ENCODE measurements at places on chromosomes 13 and 19.

- no peak for DNase-seq
Observed at GRCh38 chr13:26695891-26696311, 64.7 kb downstream of the GPR12 start.

DNA sequence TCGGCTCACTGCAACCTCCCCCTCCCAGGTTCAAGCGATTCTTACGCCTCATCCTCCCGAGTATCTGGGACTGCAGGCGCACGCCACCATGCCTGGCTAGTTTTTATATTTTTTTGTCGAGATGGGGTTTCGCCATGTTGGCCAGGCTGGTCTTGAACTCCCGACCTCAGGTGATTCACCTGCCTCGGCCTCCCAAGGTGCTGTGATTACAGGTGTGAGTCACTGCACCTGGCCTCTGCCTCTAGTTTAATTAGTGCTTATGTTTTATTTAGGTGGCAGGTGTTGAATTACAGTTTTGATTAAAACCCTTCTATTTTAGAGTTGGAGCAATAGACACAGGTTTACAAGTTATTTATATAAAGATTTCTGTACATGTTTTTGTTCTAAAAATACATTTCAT is 42.8 kb downstream of the ATP11A start:
- no peak for DNase-seq

DNA sequence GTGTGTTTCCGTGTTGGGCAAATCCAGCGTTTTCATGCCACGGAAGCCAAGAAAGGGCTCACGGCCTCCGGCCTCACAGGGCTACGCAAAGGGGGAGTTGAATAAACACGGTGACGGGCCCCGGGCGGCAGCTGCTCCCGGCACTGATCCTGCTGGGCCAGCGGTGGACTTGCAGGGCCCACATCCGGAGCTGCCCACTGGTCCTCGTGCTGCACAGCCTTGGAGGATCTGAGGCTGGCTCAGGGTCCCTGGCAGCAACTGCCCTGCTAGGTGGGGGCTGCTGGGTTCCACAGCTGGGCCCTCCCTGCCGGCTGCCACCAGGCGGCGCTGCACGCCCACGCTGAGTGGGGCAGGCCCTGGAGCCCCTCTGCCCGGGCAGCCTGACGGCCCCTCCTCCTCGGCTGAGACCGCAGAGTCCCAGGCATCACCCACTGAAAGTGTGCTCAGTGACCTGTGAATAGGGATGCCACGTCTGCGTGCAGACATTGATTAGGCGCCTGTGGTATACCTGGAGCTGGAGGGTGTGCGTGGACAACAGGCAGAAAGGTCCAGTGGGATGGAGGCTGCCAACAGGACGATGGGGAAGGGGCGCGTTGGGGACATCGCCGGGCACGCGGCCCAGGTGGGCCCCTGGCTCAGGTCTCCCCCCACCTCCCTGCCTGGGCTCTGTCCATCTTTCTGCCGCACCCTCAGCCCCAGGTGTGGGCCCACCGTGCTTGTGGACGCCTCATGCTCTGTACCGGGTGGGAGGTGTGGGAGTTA is 5.3 kb upstream of the HCN2 start:
- DNase-seq, result no peak

GRCh38 chr19:49812452-49812996 is 568 bp downstream of the FUZ start:
- no peak for DNase-seq

GRCh38 chr13:72953391-72953965 is 105.3 kb upstream of the KLF5 start:
- DNase-seq, result no peak

GRCh38 chr13:70188567-70188966 is 80.3 kb upstream of the KLHL1 start:
- no peak for DNase-seq

DNA sequence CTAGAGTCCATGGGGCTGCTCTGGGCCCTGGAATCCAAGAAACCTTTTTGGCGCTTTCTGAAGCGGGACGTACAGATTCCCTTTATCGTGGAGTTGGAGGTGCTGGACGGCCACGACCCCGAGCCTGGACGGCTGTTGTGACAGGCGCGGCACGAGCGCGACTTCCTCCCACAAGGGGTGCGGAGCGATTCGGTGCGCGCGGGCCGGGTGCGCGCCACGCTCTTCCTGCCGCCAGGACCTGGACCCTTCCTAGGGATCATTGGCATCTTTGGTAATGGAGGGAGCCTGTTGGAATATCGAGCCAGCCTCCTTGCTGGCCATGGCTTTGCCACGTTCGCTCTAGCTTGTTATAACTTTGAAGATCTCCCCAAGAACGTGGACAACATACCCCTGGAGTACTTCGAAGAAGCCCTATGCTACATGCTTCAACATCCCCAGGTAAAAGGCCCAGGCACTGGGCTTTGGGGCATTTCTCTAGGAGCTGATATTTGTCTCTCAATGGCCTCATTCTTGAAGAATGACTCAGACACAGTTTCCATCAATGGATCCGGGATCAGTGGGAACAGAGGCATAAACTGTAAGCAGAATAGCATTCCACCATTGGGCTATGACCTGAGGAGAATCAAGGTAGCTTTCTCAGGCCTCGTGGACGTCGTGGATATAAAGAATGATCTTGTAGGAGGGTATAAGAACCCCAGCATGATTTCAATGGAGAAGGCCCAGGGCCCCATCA is 3.5 kb upstream of the ZFP82 start:
- no peak for DNase-seq

- no peak for DNase-seq
Observed at GRCh38 chr19:12052091-12052496, 667 bp downstream of the ZNF878 start.

DNA sequence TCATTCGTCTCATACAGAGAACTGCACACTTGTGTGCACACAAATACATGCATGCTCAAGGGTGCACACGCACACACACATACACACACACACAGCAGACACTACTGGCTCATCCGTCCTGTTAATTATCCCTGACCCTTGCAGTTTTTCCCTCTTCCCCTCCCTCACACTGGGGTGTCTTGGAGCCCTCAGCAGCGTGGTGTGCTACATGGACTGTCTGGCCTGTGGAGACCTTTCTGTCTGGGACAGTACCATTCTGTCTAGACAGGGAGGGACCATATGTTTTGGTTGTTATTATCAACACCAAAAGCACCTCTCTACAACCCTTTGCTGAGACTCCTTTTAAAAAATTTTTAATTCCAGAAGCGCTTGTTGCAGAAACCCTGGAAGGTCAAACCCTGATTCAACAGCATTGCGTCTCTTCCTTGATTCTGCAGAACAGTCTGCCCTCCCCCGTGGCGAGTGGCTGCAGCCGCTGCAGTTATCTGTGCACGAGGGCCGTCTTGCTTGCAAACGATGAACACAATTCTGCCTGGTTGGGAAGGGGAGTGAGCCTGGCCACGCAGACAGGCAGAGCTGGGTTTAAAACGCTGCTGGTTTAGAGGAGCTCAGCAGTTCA is 374.0 kb downstream of the IRS2 start:
- DNase-seq, result no peak

- no peak for DNase-seq
Observed at GRCh38 chr13:63843766-63844699, 2428.4 kb upstream of the PCDH20 start.

GRCh38 chr13:29361716-29362115 is 233.8 kb downstream of the SLC7A1 start:
- DNase-seq, result no peak

DNA sequence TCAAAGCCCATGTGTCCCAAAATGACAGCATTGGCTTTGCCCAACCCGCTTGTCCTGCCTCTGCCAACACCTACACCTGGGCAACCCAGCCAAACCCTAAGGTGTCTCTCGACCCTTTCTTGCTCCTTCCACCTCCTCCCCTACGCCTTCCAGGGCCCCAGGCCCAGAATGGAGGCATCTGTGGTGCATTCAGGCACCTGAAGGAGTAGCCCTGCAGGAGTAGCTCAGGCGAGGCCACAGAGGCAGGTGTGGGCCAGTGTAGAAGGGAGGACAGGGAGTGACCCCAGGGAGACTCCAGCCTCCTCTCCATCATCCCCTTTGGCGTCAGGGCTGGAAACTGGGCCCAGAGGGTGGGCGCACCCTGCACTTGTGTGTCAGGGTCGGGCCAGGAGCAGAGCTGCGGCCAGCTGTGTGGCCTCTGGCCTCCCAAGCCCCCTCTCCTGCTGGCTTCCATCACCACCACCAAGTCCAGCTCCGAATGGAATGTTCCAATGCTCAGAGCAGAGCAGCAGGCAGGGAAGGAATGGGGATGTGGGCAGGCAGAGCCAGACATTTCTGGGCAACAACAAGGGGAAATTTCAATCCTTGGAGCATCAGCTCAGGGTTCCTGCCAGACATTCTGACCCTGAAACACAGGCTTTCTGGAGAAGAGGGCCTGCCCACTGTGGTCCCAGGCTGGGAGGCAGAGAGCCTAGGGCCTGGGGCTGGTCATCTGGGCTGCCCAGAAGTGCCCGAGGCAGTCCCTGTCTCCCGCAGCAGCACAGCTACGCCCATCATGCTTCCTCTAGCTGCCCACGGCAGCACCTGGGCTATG is 16.4 kb downstream of the PLEKHF1 start:
- no peak for DNase-seq

DNA sequence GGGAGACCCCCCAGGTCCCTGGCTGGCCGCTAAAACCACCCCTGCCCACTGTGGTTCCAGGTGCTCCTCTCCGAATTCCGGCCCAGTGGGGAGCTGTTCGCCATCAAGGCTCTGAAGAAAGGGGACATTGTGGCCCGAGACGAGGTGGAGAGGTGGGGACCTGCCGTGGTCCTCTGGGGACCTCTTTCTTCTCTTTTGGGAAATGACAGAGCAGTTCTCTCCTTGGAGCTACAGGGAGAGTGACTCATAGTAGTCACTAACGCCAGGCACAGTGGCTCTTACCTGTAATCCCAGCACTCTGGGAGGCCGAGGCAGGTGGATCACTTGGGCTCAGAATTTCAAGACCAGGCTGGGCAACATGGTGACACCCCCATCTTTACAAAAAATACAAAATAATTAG is 7.3 kb downstream of the PTGER1 start:
- no peak for DNase-seq

DNA sequence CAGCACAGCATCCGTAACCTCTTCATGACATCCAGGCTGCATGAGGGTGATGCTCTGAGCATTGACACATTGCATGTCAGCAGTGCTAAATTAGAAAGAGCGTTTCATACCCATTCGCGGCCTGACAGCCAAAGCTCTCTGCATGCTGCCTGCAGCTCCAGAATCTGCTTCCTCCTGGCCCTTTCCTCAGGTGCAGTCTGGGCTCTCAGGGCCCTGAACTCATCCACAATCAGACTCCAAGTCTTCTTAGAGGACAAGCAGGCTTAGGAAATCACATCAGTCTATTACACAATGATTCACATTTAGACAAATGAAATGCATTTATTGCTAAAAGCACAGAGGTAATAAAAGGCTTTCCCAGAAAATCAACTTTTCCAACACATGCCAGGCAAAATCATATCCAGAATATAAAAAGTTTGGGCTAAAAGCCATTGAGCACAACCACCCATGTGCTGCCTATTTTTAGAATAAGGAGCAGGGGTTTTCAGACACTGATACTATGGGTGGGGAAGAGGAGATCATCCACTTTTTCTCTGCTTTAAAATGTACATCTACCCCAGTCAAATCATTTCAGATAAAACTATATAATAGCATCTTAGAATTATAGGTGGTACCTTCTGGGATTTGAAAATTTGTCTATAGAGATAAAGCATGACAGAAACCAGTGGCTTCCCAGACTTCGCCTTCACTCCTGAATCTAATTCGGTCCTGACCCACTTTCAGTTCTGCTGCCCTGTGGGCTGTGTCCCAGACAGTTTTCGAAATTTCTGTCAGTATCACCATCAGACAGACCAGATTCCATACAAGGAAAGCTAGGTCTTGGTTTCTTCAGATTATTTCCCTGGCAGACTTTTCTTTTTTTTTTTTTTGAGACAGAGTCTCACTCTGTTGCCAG is 109.3 kb downstream of the COL4A2 start:
- no peak for DNase-seq

- DNase-seq, result peak; percentile 55
Observed at GRCh38 chr19:12574036-12574435, 22.8 kb upstream of the ZNF564 start.

DNA sequence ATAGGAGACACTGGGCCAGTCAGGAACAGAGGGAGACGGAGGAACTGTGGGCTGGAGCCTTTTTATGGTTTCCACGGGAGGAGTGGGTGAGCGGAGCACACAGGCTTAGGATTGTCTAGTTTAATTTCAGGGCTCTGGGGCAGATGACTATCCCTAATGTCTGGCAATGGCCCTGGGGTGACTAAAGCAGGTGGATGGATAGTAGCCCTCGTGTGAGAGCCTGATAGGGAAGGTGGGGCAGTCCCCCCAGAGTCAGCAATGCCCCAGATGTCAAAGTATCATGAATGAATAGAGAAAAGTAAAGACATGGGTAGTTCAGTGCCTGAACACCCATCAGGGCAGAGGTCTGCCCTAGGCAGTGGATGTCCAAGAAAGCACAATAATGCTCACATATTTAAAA is 94.2 kb downstream of the ZDHHC20 start:
- no peak for DNase-seq

- no peak for DNase-seq
Observed at GRCh38 chr13:101139081-101139480, 277.2 kb downstream of the NALCN start.

DNA sequence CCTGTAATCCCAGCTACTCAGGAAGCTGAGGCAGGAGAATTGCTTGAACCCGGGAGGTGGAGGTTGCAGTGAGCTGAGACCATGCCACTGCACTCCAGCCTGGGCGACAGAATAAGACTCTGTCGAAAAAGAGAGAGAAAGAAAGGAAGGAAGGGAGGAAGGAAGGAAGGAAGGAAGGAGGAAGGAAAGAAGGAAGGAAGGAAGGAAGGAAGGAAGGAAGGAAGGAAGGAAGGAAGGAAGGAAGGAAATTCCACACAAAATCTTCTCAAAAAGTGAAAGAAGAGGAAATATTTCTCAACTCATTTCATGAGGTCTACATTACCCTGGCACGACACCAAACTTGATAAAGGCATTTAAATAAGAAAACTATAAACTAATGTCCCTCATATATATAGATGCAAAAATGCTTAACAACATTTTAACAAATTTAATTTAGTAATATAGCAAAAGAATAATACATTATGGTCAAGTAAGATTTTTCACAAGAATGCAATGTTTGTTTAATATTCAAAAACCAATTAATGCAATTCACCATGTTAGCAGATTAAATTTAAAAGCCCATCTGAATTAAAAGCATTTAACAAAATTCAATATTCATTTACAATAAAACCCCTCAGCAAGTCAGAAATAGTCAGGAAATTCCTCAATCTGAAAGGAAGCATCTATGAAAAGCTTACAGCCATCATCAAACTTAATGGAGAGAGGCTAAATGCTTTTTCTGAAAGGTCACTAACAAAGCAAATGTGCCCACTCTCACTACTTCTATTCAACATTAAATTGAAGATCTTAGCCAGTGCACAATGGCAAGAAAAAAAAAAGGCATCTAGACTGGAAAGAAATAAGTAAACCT is 12.0 kb upstream of the CPB2 start:
- no peak for DNase-seq

- DNase-seq, result no peak
Observed at GRCh38 chr19:32103541-32103940, 241.9 kb upstream of the ZNF507 start.
